ENCODE measurements at places on chromosomes 16 and 17.

GRCh38 chr17:60827943-60828342 lies 150.3 kb downstream of the BCAS3 start:
- DNase-seq: no peak

GRCh38 chr17:43381204-43381603 lies 17.6 kb upstream of the ARL4D start:
- DNase-seq: no peak

GRCh38 chr16:56945847-56946527 lies 14.0 kb downstream of the HERPUD1 start:
- DNase-seq: no peak

DNA sequence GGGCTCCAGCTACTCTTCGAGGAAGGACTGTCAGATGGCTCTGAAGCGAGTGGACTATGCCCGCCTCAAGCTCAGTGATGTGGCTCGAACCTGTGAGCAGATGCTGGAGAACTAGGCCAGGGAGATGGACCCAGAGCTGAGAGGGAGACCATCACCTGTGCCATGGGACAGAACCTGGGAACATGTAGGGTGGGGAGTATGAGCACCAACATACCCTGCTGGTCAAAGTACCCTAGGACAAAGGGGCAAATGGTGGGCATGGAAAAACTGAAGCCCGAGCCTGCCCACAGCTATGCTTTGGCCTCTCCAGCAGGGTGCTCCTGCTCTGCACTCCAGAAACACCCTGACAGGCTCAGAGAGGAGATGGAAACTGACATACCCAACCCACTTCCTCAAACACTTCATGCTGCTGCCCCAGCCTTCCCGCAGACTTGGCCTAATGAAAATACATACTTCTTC lies 1.9 kb downstream of the MED11 start:
- no peak for DNase-seq

GRCh38 chr17:81270279-81270678 lies 24.8 kb downstream of the SLC38A10 start:
- DNase-seq: no peak

Measured in NCI-H2029 treated with DMSO at 0.1 percent for 48 hours (cell line).